GM03348 (cell line): ENCODE measurements at places on chromosomes 7 and 10.

DNA sequence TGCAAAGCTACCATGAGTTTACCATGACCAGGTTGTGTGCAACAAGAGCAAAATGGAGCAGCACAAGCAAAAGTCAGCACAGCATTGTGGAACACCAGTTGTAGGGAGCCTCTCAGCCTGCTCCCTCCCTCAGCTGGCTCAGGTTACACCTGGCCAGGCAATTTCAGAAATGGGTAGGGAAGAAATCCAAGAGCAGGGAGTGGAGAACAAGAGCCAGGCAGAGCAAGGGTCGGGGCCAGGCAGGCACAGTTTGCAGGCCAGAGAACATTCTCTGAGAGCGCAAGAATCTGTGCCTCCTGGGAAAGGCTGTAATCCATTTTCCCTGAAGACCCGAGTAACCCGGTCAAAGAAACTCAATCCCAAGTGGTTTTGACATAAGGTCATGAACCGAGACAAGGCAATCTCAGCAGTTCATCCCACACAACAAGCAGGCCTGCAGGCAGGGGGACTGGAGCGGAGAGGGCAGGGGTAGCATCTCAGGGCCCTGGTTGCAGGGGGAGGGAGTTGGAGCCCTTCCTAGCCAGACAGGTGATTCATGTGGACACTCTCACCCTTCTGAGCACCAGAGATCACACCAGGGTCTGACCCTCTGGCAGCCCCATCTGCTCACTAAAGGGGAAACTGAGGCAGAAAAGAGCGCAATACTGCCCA, 258.4 kb downstream of the PLXNA4 start:
- no peak for DNase-seq

- DNase-seq = no peak
Measured at GRCh38 chr7:114554781-114555537, 140.3 kb downstream of the FOXP2 start.

- DNase-seq = peak; percentile 65
Measured at GRCh38 chr7:107528461-107528860, 35.3 kb downstream of the COG5 start.

DNA sequence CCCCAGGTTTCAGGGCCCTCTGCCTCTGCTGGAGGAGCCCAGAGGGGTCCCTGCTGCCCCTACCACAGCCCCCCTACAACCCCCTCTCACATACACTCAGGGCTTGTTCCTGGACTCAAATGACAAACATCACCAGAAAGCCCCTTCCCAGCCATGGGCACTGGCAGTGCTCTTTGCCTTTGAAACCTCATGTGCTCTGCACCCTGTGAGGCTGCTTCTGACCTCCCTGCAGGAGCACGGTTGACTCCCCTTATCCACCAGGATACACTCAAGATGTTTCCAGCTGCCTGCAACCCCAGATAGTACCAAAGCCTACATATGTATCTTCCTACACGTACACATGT, 3.5 kb upstream of the ADIRF start:
- DNase-seq = no peak

DNA sequence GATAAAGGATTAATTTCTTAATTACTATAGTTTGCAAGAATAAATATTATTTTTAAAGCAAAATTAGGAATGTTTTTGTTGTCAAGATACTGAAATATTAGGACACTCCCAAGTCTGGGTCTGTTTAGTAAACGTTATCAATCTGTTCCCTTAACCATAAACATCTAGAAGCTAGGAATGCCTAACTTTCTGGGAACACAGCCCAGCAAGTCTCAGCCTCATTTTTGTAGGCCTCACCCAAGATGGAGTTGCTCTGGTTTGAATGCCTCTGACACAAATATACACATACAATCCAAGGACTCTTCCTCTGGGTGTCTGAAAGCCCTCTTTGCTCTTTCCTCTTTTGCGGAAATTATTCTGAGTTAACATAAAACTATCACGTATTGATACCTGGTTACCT, 487.4 kb upstream of the CELF2 start:
- DNase-seq = no peak

GRCh38 chr10:11782793-11783557, 40.2 kb upstream of the PROSER2 start:
- peak; percentile 74 for DNase-seq

DNA sequence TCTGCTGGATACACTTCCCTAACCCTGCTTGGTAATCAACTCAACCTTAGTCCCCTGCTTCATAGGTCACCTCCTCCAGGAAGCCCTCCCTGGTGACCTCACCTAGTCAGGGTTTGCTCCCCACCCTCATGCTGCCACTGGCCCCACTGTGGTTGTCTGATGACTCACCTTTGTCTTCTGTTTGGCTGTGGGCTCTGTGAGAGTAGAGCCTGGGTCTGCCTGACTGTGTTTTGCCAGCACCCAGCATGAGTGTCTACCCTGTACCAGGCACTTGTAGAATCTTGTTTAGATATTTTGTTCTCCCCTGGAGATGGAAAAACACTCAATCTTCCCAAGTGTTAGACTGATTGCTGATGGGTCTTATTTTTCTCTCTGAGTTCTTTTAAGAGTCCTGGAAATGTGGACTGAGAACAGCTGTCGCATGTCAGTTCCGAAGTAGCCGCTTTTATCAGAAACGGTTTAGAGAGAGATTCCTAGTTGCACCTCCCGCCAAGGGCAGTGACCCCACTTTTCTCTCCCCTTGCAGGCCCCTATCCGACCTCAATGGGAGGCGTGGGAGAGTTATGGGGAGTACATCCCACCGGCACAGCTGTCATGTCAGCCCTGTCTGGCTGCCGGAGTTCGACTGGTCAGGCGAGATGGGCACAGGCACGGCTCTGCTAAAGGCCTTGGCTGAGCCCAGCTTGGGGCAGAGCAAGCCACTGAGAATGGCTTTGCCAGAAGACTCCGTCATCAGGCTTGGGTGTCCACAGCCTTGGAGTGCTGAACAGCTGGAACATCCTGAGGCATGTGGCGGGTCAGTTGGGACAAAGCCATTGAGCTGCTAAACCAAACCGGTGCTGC, 134.3 kb downstream of the GRK5 start:
- DNase-seq = peak; percentile 64

- DNase-seq = no peak
Measured at GRCh38 chr10:33764694-33765185, 430.3 kb upstream of the NRP1 start.

DNA sequence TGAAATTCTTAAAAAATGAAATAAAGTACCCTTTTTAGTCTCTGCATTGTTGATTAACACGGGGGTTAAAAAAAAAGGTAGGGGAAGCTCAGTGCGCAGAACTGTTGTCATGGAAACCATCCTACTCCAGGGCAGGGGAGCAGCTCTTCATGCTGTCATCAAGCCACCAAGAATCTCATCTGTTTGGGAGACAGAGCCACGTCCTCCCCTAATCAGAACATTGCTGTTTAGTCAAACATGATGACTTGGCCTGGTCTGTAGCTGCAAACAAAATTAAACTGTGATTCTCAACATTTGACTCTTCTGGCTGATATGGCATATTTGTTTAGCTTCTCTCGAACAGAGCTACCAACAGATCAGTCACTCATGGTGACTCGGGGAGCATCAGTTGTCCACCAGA, 254.4 kb upstream of the KLF14 start:
- peak; percentile 28 for DNase-seq

DNA sequence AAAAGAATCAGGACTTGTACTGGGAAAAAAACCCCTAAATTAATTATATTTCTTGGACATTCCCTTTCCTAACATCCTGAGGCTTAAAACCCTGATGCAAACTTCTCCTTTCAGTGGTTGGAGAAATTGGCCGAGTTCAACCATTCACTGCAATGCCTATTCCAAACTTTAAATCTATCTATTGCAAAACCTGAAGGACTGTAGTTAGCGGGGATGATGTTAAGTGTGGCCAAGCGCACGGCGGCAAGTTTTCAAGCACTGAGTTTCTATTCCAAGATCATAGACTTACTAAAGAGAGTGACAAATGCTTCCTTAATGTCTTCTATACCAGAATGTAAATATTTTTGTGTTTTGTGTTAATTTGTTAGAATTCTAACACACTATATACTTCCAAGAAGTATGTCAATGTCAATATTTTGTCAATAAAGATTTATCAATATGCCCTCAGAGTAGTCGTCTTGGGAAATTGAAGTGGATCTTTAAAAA, 6.6 kb downstream of the EMX2 start:
- no peak for DNase-seq

GRCh38 chr10:7605565-7606295, 61.0 kb downstream of the ITIH5 start:
- no peak for DNase-seq
